T-helper 17 cell (primary cell): ENCODE measurements at places on chromosomes 6 and 20. TPM values are rescaled to one million over a fixed set of nuclear protein-coding genes. Genes with fewer than 3 reads are reported as not detected.

The BLCAP gene
- total RNA-seq: 56.9 TPM

The HAO1 gene
- total RNA-seq: not detected

The MMP24 gene
- 0.15 TPM for total RNA-seq

The CD40 gene
- total RNA-seq: 0.68 TPM

The HLA-DQB2 gene
- total RNA-seq: 8.3 TPM

The MACROD2 gene
- 0.85 TPM for total RNA-seq

The EDN1 gene
- 1.2 TPM for total RNA-seq

The BPI gene
- not detected for total RNA-seq

The TREM1 gene
- 17.6 TPM for total RNA-seq

The FOXF2 gene
- not detected for total RNA-seq

- H3K27ac ChIP-seq: no peak overlapping the region
- H3K4me1 ChIP-seq: peaks cover 11% of the 10 kb centered on the region
- H3K36me3 ChIP-seq: peaks cover 4% of the 10 kb centered on the region
- no peaks in the 10 kb centered on the region for H3K27me3 ChIP-seq
- H3K4me3 ChIP-seq: no peak overlapping the region
Measured at GRCh38 chr6:150877928-150878327, 12.4 kb downstream of the MTHFD1L start.

GRCh38 chr20:63225082-63225454 is 9.1 kb upstream of the YTHDF1 start:
- H3K27me3 ChIP-seq: peaks cover 24% of the 10 kb centered on the region
- H3K27ac ChIP-seq: no peak overlapping the region
- DNase-seq: no peak

- H3K4me1 ChIP-seq: peaks cover 9% of the 10 kb centered on the region
- H3K27ac ChIP-seq: no peak overlapping the region
- no peak for DNase-seq
- H3K4me3 ChIP-seq: no peak overlapping the region
- H3K36me3 ChIP-seq: peaks cover 15% of the 10 kb centered on the region
Measured at GRCh38 chr20:46705378-46705729, 4.1 kb upstream of the SLC2A10 start.

- DNase-seq: no peak
- H3K4me1 ChIP-seq: peaks cover 2% of the 10 kb centered on the region
- no peak overlapping the region for H3K4me3 ChIP-seq
- H3K27me3 ChIP-seq: peaks cover 43% of the 10 kb centered on the region
- no peaks in the 10 kb centered on the region for H3K36me3 ChIP-seq
Measured at GRCh38 chr20:44841955-44842354, 31.6 kb upstream of the RIMS4 start.

DNA sequence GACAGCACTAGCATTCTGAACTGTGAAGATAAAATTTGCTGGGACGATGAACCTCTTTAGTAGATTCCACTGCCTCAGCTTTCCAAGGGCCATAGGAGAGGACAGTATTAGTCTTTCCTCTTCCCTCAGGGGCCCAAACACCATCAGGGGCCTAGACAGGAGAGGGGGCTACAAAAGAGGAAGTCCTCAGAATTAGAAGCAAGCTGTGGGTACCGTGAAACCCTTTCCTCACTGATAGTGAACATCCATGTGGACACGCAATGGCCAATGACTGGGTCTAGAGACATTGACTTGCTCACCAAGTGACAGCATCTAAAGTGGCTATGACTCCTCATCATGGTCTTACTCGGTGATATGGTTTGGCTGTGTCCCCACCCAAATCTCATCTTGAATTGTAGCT is 68.1 kb upstream of the UST start:
- DNase-seq: no peak
- H3K27ac ChIP-seq: no peak overlapping the region
- peaks cover 27% of the 10 kb centered on the region for H3K27me3 ChIP-seq
- no peaks in the 10 kb centered on the region for H3K36me3 ChIP-seq
- peaks cover 3% of the 10 kb centered on the region for H3K4me1 ChIP-seq

GRCh38 chr6:14921878-14922671 is 323.8 kb upstream of the JARID2 start:
- H3K27me3 ChIP-seq: no peaks in the 10 kb centered on the region
- no peaks in the 10 kb centered on the region for H3K4me1 ChIP-seq
- H3K4me3 ChIP-seq: no peak overlapping the region

GRCh38 chr20:62989201-62989601 is 17.6 kb downstream of the BHLHE23 start:
- H3K27ac ChIP-seq: no peak overlapping the region
- H3K4me1 ChIP-seq: peaks cover 2% of the 10 kb centered on the region
- H3K27me3 ChIP-seq: peaks cover 30% of the 10 kb centered on the region

DNA sequence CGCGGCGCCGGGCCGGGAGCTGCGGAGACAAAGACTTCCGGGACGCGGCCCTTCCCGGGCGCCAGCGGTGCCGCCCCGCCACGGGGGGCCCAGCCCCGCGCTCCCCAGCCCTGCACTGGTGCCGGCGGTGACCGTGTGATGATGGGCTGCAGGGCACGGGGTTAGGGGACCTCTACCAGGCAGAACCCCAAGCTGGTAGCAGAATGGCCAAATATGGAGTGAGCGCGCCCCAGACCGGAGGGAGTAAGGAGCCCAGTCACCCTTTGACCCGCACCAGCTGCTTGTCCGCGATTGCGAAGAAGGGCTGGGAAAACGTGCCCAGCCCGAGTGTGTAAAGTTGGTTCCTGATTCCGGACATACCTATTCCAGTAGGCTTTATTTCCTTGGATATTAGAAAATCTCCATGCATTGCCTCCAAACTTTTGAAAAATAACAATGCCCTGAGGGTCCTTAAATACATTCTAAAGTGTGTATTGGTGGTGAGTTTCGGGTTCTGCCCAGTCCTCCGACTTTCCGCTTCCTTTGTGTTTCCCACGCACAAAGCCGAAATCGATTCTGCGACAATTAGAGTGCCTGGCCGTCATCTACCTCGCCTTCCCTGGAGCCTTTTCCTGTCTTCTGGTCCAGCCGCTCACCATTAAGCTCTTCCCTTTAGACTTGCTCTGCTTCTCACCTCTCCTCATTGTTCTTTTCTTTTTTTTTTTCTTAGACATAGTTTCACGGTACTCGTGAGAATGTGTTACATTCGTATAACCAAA is 1.1 kb downstream of the ABRACL start:
- H3K36me3 ChIP-seq: peaks cover 7% of the 10 kb centered on the region
- no peak overlapping the region for H3K4me3 ChIP-seq
- no peaks in the 10 kb centered on the region for H3K27me3 ChIP-seq
- peak; percentile 25 for DNase-seq
- H3K27ac ChIP-seq: no peak overlapping the region

GRCh38 chr20:53623134-53623453 is 29.5 kb upstream of the ZNF217 start:
- H3K36me3 ChIP-seq: no peaks in the 10 kb centered on the region
- H3K27me3 ChIP-seq: no peaks in the 10 kb centered on the region
- H3K4me3 ChIP-seq: peak overlapping the region; percentile 87
- no peak for DNase-seq

GRCh38 chr6:105711216-105711615 is 308.3 kb upstream of the PREP start:
- H3K4me3 ChIP-seq: no peak overlapping the region
- H3K27me3 ChIP-seq: no peaks in the 10 kb centered on the region
- H3K4me1 ChIP-seq: no peaks in the 10 kb centered on the region
- DNase-seq: no peak

GRCh38 chr6:144007478-144008119 is 460 bp downstream of the PLAGL1 start:
- no peak for DNase-seq
- H3K27me3 ChIP-seq: peaks cover 24% of the 10 kb centered on the region
- H3K4me3 ChIP-seq: peak overlapping the region; percentile 74
- H3K4me1 ChIP-seq: peaks cover 5% of the 10 kb centered on the region
- no peak overlapping the region for H3K27ac ChIP-seq
- H3K36me3 ChIP-seq: no peaks in the 10 kb centered on the region

DNA sequence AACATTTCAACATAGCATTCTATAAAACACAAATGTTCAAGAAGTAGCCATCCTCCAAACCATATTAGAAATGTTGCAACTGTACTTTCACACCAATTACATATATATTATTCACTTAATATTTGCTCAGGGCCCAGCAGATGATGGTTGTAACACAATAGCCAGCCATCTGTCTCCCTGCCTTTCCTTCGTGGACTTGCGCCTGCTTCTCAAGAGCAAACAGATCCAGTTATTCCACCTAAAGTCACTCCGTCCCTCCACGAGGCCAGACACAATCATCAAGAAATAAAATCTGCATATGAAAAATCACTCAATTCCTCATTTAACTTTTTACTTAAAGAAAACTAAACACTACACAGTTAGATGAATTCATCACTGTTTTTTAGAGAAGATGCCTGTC is 160.4 kb downstream of the RALGAPA2 start:
- no peak overlapping the region for H3K27ac ChIP-seq
- no peak for DNase-seq
- no peaks in the 10 kb centered on the region for H3K36me3 ChIP-seq
- peaks cover 8% of the 10 kb centered on the region for H3K4me1 ChIP-seq

- no peaks in the 10 kb centered on the region for H3K27me3 ChIP-seq
- DNase-seq: no peak
- H3K4me3 ChIP-seq: no peak overlapping the region
- H3K4me1 ChIP-seq: no peaks in the 10 kb centered on the region
- H3K36me3 ChIP-seq: no peaks in the 10 kb centered on the region
Measured at GRCh38 chr20:6502219-6502618, 265.3 kb upstream of the BMP2 start.

DNA sequence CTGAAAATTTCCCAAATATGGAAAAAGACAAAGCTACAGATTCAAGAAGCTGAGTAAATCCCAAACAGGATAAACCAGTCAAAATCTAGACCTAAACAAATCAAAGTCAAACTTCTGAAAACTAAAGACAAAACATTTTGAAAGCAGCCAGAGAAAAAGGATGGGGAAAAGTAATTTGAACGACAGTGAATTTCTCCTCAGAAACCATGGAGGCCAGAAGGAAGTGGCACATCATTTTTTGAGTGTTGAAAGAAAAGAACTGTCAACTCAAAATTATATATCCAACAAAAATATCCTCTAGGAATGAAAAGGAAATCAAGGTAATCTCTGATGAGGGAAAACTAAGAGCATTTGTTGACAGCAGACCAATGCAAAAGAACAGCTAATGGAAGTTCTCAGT is 6.8 kb downstream of the RAB23 start:
- H3K36me3 ChIP-seq: no peaks in the 10 kb centered on the region
- peaks cover 19% of the 10 kb centered on the region for H3K4me1 ChIP-seq
- DNase-seq: no peak
- H3K27ac ChIP-seq: no peak overlapping the region
- H3K27me3 ChIP-seq: peaks cover 23% of the 10 kb centered on the region

DNA sequence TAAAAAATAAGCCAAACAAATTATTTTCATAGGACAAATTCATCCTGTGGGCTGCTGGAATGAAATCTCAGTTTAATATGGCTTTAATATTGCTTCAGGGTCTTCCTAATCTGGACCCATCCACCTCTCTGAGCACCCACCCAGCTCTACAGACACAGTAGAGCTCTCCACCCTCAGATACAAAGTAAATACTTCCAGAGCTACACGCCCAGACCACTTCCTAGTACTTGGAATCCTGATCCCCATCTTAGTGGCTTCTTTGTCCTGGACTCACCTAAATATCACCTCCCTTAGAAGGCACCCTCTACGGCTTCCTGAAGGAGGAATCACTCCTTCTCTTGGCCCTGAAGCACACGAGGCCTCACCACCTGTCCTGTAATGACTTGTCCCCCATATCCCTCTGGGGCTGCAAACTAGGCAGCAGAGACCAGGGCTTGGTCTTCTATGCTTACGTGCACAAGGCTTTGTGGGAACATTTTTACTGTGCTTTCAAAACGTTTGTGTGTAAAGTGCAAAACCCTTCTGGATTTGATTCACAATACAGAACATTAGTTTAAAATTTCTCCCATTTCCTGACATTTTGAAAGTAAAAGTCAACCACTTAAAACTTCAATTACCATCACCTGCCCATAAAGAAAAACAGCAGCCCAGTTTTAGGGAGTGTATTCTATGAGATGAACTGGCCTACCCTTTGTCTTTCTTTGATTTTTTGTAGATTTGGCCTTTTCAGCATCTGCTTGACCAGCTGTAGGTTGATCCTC is 2.4 kb downstream of the CTCFL start:
- H3K27ac ChIP-seq: no peak overlapping the region
- no peak overlapping the region for H3K4me3 ChIP-seq
- DNase-seq: no peak
- no peaks in the 10 kb centered on the region for H3K36me3 ChIP-seq

DNA sequence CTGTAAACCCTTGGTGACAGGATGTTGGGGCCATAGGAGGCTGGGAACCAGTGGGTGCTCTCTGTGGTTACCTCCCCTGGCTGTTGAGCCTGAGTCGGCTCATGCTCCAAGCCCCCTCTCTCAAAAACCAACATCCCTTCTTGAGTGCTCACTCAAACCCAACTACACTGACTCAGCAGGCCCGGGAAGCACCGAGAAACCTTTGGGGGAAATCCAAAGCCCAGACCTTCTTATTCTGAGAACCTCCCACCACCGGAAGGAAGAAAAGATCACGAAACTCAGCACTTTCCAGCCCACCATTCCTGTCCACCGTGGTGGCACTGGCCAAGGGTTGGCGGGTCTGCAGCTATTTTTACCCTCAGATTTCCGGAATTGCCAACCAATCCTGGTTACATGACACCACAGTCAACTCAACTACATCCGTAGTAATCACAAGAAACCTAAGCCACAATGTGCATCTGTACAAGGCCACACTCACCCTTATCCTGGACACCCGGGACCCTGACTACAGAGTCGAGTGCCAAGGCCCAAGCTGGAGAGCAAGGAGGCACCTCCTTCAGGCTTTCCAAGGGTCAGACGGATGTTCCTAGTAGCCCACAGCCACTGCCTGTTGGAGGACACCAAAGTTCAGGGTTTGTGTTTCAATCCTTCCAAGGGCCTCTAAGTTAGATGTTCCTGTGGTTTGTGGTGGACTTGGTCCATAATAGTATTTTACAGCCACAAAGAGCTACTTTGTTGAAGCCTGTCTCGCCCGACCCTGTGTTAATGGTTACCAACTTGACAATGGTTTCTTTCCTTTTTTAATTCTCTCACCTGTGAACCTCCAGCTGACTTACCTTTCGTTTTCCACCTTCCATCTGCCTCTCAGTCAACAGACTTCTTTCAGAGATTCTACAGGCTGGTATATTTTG is 317.0 kb downstream of the CDC5L start:
- H3K4me1 ChIP-seq: peaks cover 4% of the 10 kb centered on the region
- H3K27ac ChIP-seq: peak overlapping the region; percentile 8
- no peak overlapping the region for H3K4me3 ChIP-seq
- peaks cover 2% of the 10 kb centered on the region for H3K36me3 ChIP-seq
- no peak for DNase-seq

DNA sequence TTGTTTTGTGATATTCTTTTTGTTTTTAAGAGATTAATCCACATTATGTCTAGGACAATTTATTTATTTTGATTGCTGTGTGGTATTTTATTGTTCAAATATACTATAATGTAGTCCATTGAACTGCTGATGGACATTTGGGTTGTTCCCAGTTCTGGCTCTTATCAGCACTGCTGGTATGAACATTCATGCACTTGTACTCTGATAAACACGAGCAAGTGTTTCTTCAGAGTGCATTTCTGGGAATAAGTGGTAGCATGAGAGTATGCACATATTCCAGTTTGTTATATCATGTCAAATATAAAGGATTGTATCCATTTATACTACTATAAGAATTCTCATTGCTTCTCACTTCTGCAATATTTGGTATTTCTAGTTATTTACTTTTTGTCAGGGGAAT is 7.1 kb downstream of the CALHM6 start:
- H3K4me1 ChIP-seq: peaks cover 17% of the 10 kb centered on the region
- no peak overlapping the region for H3K4me3 ChIP-seq
- H3K27ac ChIP-seq: no peak overlapping the region
- no peak for DNase-seq
- H3K36me3 ChIP-seq: peaks cover 4% of the 10 kb centered on the region
